ENCODE measurements at places on chromosomes 1 and 21.

- DNase-seq: no peak
Observed at GRCh38 chr1:233379869-233380438, 52.4 kb downstream of the MAP3K21 start.

- DNase-seq: no peak
Observed at GRCh38 chr1:170680428-170680827, 16.5 kb downstream of the PRRX1 start.

GRCh38 chr1:116853680-116854402, 55.9 kb upstream of the PTGFRN start:
- no peak for DNase-seq

GRCh38 chr1:203402629-203403337, 51.9 kb upstream of the FMOD start:
- DNase-seq: no peak

DNA sequence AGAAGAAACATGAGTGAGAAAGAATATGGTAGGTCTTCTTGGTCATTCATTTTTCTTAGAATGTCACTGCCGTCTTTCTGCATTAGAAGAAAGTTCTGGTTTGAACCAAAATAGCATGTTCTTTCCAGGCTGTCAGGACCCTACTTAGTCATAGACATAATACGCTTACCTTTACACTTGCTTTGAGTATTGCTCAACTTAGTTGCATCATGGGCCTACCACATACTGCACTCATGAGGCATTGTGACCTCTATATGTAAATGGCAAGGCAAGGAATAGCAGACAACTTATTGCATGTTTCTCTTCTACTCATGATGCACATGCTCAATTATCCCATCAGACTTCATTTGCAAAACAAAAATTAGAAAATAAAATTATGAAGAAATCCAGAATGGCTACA, 415.0 kb downstream of the HLX start:
- DNase-seq: no peak

GRCh38 chr21:38477226-38477625, 21.1 kb downstream of the ERG start:
- DNase-seq: no peak

GRCh38 chr1:110522560-110522959, 3.6 kb upstream of the KCNA10 start:
- no peak for DNase-seq

DNA sequence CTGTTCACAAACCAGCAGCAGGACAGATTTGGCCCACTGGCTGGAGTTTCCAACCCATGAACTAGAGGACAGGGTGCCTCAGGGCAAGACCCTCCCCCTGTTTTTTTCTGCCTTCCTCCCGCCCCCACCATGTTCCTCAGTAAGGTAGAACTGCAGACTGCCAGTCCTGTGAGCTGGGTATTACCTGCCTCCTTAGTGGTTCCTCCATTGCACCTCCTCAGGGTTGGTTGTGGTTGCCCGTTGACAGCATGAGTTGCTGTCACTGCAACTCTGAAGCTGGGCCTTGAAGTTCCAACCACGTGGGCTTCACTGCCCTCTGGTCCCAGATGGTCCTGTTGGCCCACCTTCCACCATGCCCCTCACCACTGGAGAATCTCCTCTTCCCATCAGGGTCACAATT, 28.8 kb downstream of the TENT5C start:
- no peak for DNase-seq

DNA sequence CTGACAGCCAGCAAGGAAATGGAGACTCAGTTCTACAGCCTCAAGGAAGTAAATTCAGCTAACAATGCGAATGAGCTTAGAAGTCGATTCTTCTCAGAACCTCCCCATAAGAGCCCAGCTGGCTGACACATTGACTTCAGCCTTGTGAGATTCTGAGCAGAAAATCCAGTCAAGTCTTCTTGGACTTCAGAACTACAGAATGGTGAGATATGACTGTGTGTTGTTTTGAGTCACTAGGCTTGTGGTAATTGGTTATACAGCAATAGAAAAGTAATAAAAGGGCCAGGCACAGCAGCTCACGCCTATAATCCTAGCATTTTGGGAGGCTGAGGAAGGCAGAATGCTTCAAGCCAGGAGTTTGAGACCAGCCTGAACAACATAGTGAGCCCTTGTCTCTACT, 161.8 kb upstream of the IVNS1ABP start:
- no peak for DNase-seq

DNA sequence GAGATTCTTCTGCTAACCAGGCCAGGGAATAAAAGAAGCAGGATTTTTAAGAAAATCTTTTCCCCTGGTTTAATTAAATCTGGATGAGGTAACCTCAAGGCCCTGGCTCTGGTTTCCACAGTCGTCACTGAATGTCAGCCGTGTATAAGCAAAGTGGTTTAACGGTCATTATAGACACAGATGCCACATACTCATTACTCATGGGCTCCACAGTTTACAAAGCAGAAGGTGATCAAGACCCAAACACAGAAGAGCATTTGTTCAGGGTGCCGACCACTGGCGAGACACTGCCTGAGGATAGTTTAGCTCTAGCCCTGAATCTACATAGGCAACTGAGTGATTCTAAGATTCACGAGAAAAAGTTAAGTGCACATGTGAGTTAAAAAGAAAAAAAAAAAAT, 27.8 kb upstream of the RAP1GAP start:
- no peak for DNase-seq

DNA sequence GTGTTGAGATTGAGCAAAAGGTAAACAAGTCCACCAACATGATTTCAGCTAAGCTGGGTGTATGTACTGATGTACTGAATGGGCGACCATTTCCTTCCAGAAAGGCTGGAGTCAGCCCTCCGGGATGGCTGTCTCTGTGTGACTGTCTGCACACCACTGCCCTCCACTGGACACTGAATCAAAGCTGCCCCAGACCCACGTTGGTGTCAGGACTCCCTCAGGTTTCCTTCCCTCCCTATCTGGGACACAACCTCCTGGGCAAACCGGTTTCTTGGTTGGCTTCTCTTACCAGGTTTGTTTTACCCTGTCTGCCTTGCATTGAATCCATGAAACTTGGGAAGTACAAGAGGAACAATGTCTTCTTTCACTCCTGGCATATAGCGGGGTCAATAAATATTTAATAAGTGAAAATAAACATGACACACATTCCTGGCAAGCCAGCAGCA, 5.3 kb upstream of the SRP9 start:
- DNase-seq: no peak

DNA sequence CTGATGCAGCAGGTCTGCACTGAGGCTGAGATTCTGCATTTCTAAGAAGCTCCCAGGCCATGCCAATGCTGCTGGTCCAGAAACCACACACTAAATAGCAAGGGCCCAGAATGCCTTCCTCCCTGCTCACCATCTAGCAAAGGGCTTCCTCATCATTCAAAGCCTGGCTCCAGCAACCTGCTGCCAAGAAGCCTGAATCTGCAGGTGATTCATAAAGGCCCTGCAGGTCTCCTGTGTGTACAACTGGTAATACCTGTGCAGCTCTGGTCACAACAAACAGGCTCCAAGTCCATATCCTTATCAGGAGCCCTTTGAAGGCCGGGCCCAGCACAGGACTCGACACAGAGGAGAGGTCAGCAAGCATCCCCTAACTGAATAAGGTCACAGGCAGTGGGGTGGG, 26.7 kb downstream of the GLIS1 start:
- DNase-seq: no peak

GRCh38 chr21:34979383-34979782, 69.7 kb downstream of the RUNX1 start:
- DNase-seq: no peak

DNA sequence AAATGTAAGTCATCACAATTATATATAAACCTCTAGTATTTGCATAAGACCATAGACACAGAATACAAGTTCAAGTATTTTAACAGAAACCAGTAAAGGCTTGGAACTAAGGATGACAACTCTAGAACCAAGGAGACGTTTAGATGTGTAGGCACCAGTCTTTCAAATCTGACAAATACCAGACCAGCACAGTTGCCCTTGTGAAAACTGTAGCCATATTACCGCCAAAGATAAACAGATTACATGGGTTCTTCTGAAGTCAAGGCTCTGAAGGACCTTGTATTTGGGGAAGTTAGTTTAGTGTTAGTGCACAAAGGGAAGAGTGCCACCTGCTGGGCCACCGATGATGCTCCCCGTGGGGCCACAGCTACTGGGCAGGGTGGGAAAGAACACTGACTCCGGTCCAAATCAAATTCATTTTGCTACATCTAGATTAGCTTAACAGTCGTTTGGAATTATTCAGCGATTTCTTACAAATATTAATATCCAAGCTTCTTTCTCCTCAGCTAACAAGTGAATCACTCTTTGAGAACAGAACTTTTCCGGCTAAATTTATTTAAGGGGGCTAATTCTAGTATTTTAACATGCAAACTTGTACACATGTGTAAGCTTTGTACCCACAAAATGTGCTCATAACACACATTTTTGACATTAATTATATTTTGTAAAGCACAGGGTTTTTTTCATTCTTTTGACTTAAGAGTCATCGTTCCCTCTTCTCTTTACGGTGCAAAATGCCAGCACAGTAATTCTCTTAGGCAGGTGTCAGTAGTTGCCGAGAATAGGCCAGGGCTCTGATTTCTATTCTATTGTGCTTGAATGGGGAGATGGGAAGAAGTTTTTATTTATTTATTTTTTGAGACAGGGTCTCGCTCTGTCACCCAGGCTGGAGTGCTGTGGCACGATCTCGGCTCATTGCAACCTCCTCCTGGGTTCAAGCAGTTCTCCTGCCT, 8.0 kb upstream of the NIBAN1 start:
- peak; percentile 68 for DNase-seq

DNA sequence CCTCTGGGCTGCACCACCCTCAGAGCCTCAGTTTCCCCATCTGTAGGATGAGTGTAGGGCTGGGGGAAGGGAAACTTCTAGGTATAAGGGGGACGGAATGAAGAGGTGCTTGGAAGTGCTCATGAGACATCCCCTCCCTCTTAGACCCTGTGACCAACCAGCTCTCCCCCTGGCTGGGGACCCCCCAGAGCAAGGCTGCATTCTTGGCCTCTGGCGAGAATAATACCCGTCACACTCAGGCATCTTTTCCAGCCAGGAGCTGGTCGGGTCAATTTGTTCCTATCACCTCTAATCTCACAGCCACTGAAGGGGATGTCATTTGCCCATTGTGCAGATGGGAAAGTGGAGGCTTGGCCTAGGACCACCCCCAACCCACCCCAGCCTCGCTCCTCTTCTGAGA, 443.0 kb downstream of the PTPRU start:
- no peak for DNase-seq

DNA sequence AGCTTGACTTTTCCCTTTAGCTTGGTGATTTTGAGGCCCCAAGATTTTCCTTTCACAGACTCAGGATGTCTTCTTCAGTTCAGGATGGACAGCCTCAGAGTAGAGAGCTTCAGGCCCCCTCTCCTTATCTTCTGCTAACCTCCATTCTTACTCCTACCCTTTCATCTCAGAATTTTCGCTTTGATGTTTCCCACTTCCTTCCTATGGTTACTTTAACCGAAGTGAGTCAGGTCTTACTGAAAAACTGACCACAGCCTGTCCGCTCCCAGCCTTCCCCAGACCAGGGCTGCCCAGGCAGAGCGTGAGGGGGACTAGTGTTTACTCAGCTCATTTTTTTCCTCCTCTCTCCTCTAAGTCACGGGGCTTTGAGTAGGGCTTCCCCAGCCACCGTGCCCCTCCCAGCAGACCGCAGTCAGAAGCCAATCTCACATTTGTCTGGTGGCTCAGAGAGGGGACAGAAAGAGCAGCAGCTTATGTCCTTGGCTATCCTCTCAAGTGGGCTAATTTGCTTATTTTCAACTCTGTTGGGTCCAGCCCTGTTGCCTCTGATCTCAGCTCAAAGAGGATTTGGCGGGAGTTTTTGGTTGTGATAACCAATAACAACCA, 4.2 kb upstream of the IL19 start:
- peak; percentile 43 for DNase-seq

GRCh38 chr1:109914587-109915240, 4.1 kb downstream of the CSF1 start:
- no peak for DNase-seq

DNA sequence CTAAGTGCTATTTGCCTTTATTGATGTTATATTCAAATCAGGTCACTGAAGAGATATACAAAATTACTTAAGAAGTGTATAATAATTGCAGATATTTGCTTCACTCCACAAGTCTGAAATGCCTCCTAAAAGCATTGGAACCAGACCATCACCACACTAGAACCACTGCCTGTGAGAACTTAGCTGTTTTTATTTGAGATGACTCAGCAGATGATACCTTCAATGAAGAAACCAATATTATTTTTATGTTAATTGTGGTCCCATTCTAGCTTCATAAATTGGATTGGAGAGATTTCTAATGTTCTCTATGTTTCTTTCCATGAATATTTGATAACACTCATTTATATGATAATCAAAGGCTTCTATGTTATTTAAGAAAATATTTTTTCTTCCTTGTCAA, 740.6 kb downstream of the KCNT2 start:
- no peak for DNase-seq

GRCh38 chr1:88169939-88170338, 514.1 kb upstream of the PKN2 start:
- DNase-seq: no peak

DNA sequence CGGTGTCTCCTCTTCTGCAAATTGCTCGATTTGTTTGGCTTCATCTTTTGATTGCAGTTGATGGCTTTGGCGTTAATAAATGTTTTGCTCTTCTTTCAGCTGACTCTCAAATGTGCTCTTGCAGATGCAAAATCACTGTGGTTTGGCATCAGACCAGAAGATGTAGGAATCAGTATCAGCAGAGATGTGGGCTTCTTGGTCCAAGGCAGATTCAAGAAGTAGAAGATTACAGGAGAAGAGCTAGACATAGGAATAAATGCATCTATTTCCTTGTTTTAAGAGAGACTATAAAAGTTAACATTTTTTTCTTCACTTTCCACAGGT, 59.8 kb upstream of the BACH1 start:
- DNase-seq: no peak

GRCh38 chr1:50735443-50735842, 224.6 kb downstream of the FAF1 start:
- no peak for DNase-seq

DNA sequence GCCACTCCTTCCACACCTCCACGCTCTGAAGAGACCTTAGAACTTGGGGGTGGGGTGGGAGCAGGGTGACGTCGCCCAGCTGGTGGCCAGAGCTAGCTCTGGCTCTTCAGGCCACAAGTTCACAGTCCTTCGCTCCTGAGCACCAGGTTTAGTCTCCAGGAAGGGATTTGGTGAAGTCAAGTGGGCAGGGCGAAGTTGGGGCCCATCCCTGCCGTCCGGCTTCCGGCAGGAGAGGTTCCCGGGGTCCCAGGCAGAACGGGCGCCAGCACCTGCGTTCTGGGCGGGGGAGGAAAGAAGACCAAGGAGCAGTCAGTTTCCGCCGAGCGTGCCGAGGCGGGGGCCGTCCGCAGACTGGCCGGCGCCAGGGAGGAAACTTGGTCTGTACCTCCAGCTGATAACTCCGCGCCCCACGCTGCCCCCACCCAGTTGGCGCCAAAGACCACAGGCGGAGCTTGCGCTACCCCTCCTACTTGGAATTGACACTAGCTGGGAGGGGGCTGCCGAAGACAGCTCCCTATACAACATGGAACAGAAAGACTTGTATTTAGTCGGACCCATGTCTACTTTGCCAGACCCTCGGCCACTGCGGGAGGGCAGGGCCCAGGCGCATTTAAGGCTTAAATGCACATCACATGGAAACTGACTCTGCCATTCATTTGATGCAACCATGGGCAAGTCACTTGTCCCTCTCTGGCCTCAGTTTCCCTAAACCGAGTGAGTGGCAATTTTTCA, 995 bp downstream of the ID3 start:
- DNase-seq: no peak
